T-helper 17 cell (primary cell): ENCODE measurements at places on chromosomes 3 and 15.
A peak's percentile ranks its signal among the peaks of the same experiment; 100 is the strongest.

DNA sequence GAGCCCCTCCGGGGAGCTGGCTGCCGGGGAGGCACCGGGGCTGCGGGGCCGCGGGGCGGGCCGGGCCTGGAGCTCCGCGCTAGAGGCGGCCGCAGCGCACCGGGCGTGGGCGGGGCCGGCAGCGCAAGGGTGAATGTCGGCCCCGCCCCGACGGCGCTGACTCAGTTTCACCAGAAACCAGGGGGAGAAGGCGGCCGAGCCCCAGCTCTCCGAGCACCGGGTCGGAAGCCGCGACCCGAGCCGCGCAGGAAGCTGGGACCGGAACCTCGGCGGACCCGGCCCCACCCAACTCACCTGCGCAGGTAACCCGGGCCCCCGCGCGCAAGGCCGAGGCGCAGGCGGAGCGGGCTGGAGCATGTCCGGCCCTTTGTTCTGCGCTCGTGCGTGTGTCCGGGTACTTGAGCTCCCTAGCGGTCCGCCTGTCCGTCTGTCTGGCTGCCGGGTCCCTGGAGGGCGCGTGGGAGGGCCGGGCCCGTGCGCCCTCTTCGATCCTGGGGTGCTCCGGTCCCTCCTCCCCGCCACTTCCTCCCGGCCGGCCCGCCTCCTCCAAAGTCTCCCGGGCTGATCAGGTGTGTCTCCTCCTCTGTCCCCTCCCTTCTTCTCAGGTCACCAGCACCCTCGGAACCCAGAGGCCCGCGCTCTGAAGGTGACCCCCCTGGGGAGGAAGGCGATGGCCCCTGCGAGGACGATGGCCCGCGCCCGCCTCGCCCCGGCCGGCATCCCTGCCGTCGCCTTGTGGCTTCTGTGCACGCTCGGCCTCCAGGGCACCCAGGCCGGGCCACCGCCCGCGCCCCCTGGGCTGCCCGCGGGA is at the start of gene SPINT1:
Gene SPINT1, plus strand, starts transcription at position 164 of the 811 bp plus-strand sequence. Its CDS starts 507 bp downstream, at position 671.
- peaks cover 17% of the 10 kb centered on the region for H3K4me1 ChIP-seq
- peak within 1 kb of the TSS; percentile 90 for H3K4me3 ChIP-seq
- H3K36me3 ChIP-seq: no peaks in the 10 kb centered on the region
- H3K27me3 ChIP-seq: no peaks in the 10 kb centered on the region

- H3K4me1 ChIP-seq: peaks cover 22% of the 10 kb centered on the region
- peaks cover 2% of the 10 kb centered on the region for H3K36me3 ChIP-seq
- H3K4me3 ChIP-seq: no peak overlapping the region
- H3K27me3 ChIP-seq: peaks cover 17% of the 10 kb centered on the region
- no peak overlapping the region for H3K27ac ChIP-seq
These were observed 3.4 kb upstream of the CLN6 start for GRCh38 chr15:68232937-68233336.

- no peaks in the 10 kb centered on the region for H3K4me1 ChIP-seq
- H3K27ac ChIP-seq: no peak overlapping the region
- H3K27me3 ChIP-seq: no peaks in the 10 kb centered on the region
- DNase-seq: no peak
- no peaks in the 10 kb centered on the region for H3K36me3 ChIP-seq
- H3K4me3 ChIP-seq: no peak overlapping the region
These were observed 99.8 kb upstream of the LRRN1 start for GRCh38 chr3:3699407-3699806.

- H3K4me1 ChIP-seq: peaks cover 21% of the 10 kb centered on the region
- H3K36me3 ChIP-seq: peaks cover 3% of the 10 kb centered on the region
- no peak for DNase-seq
These were observed 35.9 kb upstream of the TRAK1 start for GRCh38 chr3:42055291-42055690.

DNA sequence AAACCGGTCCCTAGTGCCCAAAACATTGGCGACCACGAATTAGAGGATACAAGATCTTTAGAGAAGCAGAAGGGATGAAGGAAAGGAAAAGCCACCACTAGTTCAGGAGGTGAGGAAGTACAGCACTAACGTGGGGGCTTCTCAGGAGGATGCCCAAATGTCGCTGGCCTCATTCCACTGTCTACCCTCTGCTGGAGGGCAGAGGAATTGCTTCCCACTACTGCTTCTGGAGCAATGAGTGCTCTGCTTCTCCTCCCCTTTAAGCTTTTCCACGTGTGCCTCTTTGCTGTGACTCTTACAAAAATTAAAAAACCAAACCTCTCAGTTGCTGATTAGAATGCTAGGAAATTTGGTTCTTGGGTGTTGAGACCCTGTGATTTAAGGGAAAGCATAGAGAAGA is 281.3 kb downstream of the CLSTN2 start:
- H3K27me3 ChIP-seq: peaks cover 14% of the 10 kb centered on the region
- H3K4me1 ChIP-seq: no peaks in the 10 kb centered on the region
- no peak overlapping the region for H3K27ac ChIP-seq

DNA sequence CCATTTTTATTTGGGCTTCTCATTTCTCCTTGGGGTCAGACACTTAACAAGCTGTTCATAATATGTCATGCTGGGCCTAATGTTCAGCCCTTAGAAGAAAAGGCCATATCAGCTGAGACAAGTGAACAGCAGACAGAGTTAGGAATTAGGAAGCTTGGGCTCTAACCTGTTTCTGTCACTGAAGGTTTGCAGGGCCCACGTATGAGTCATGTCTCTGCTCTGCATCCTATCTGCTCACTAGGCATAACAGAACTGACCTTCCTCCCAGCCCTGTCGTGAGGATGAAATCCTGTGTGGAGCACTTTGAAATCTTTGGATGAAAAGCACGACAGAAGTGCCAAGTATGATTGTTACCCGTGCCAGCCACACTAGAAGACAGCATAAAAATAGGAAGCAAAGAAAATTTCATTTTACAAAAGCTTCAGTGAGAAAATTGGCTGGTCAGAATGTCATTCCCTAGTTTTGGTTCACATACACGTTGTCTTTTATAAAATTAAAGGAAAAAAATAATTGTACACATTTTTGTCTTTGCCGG is 26.5 kb upstream of the CD47 start:
- no peak overlapping the region for H3K27ac ChIP-seq
- peaks cover 10% of the 10 kb centered on the region for H3K4me1 ChIP-seq
- H3K27me3 ChIP-seq: no peaks in the 10 kb centered on the region
- no peak for DNase-seq
- no peaks in the 10 kb centered on the region for H3K36me3 ChIP-seq

DNA sequence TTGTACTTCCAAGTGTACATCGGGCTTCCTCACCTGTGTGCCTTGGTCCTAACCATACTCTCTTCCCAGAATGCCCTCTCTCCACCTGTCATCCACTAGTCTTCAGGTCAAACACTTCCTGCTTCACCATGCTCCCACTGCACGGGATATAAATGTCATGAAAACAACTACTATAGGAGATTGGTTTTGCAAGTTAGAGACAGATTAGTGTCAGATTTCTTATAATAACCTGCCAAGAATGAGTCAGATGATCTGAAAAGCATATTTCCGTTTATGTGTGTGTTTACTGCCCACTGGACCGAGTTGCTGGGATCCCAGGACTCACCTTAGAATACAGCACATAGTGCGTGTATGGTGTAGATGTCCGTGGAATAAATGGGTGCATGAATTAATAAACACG is 21.4 kb downstream of the PLA1A start:
- H3K27me3 ChIP-seq: peaks cover 7% of the 10 kb centered on the region
- H3K4me3 ChIP-seq: no peak overlapping the region
- H3K36me3 ChIP-seq: no peaks in the 10 kb centered on the region
- H3K27ac ChIP-seq: no peak overlapping the region

GRCh38 chr3:196357905-196358304 is 19.7 kb upstream of the TM4SF19 start:
- H3K27ac ChIP-seq: peak overlapping the region; percentile 85
- H3K4me3 ChIP-seq: no peak overlapping the region
- peaks cover 15% of the 10 kb centered on the region for H3K4me1 ChIP-seq
- no peak for DNase-seq
- peaks cover 32% of the 10 kb centered on the region for H3K36me3 ChIP-seq

- no peak overlapping the region for H3K27ac ChIP-seq
- no peak for DNase-seq
- H3K36me3 ChIP-seq: no peaks in the 10 kb centered on the region
- no peaks in the 10 kb centered on the region for H3K4me1 ChIP-seq
- H3K4me3 ChIP-seq: no peak overlapping the region
- H3K27me3 ChIP-seq: no peaks in the 10 kb centered on the region
These were observed 650.8 kb upstream of the SGO1 start for GRCh38 chr3:20836801-20837200.

DNA sequence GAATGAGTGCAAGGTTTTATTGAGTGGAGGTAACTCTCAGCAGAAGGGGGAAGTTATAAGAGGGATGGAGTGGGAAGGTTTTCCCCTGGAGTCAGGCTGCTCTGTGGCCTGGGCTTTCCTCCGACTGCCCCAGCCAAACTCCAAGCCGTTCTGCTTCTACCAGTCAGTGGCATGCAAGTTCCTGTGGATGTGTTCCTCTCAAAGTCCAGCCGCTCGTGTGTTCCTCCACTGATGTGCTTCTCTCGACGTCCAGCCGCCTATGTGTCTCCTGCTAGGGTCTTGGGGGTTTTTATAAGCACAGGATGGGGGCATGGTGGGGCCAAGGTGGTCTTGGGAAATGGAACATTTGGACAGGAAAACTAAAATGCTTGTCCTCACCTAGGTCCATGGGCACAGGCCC is 9.0 kb upstream of the U2SURP start:
- DNase-seq: no peak
- no peak overlapping the region for H3K4me3 ChIP-seq
- peaks cover 45% of the 10 kb centered on the region for H3K27me3 ChIP-seq
- no peak overlapping the region for H3K27ac ChIP-seq
- H3K4me1 ChIP-seq: peaks cover 2% of the 10 kb centered on the region
- H3K36me3 ChIP-seq: no peaks in the 10 kb centered on the region

DNA sequence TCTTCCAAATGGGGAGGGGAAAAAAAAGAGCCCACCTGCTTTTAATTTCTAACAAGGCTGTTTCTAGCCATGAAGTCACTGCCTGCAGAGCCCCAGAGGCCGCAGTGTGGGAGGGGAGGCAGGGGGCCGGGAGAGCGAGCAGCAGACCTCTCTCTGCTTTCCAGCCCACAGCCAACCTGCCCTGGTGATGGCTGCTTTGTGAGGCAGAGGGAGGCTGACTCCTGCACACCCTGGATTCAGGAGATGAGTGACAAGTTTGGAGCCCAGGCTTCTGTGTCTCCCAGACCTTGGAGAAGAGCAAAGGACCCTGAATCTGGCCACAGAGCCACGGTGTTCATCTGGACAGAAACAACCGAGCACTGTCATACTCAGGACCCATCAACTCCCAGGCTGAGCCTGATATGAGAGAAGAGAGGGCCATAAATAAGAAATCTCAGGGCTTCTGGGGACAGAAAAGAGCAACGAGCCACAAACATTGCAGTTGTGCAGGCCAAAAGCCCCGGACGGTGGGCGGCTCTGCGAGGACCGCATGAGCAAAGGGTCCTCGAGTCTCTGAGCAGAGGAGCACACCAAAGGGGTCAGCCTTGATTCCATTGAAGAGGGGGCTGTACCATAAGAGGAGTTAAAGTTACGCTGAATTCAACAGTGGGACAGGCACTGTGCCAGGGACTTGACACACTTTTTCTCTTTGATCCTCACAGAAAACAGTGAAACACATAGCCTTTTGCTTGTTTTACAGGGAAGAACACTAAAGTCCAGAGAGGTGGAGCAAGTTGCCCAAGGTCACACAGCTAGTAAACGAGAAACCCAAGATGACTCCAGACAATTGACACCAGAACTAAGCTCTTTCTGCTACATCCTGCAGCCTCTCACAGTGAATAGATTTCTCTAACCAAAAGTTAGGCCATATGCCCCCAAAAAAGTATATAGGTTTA is 97.2 kb downstream of the SEMA5B start:
- no peak for DNase-seq
- no peaks in the 10 kb centered on the region for H3K36me3 ChIP-seq
- H3K27me3 ChIP-seq: peaks cover 23% of the 10 kb centered on the region
- H3K27ac ChIP-seq: no peak overlapping the region
